ENCODE measurements at places on chromosomes 12 and 14.

- no peak for DNase-seq
These were observed 32.6 kb downstream of the DTX1 start for GRCh38 chr12:113088971-113089756.

GRCh38 chr12:93912086-93912733 lies 235.0 kb downstream of the CRADD start:
- DNase-seq, result no peak

DNA sequence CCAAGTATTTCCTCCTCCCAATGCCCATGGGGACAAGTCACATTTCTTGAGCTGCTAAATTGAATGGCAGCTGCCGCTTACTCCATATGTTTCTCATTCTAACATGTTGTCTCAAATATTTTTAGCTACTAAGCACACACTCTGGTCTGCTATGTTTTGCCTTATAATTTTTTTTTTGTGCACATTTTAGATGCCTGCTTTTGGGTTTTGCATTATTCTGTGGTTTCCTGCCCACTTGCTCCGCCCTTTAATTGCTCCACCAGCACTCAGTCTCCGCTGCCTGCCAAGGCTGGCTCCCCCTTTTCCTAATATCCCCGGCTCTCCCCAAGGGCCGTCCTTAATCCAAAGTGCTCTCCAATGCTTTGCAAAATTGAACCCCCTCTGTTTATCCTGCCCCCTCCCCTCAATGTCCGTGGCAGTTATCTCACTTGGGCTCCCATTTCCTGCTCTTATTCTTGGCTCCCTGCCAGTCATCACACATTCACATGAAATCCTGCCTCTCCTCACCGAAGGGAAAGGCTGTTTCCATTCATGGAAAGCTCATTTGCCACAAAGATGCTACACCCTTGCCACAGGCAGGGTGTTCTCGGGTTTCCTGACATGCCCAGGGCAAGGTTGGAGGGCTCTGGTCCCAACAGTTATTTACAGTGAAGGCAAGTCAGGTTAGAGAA lies 79.4 kb downstream of the C12orf75 start:
- no peak for DNase-seq

DNA sequence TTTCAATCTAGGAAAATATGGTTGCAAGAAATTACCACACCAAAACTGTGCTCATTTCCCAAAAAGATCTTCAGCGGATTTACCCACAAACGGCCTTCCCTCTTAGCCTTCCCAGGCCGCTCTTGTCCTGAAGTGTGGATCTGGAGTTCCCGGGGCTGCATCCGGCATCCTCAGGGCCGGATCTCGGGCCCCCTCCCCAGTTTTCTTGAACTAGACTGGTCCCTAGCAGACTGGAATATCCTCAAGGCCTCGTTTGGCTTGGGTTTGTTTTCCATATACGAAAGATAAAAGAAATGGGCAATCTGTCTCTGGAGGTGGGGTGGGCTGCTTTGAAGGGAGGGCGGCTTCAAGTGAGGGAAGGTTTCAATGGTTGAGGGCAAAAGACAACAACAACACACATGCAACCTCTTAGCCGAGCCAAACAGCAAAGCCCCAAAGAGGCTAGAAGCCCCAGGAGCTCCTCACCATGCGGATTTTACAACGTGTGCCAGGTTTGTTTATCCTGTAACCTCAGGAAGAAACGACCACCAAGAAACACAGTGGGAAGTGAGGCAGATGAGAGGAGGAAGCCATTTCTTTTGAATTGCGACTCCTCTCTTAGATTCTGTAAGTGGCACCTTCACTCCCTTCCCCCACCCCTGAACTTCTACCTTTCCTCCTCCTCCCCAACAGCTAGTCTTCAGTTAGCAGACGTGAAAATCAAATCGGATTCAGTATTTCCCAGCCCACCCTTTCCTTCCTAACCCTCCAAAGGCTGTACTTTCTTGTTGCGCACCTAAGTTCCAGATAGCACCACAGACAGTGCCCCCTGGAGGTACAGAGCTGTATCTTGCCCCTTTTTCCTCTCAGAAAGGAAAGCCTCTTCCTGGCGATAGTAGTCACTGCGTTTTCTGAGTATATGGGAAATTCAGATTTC lies 2.6 kb downstream of the MYF6 start:
- DNase-seq, result no peak

GRCh38 chr14:85319998-85320630 lies 209.8 kb upstream of the FLRT2 start:
- no peak for DNase-seq

DNA sequence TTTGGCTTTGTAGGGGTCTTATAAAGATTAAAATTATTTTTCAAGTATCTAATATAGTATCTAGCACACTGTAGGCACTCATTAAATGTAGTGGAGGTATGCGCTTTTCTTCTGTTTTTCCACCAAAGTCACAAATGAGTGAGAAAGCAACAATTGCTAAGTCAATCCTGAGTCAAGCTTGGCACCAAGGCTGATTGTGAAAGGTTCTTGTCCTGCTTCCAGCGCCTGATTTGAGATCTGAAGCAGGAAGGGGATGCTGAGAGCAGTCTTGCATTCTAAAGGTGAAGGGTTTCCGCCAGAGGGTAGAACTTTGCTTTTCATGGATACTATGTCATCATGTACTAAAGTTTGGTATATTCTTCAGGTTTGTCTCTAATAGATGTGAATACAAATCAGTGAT lies 64.9 kb upstream of the DAAM1 start:
- DNase-seq, result no peak

DNA sequence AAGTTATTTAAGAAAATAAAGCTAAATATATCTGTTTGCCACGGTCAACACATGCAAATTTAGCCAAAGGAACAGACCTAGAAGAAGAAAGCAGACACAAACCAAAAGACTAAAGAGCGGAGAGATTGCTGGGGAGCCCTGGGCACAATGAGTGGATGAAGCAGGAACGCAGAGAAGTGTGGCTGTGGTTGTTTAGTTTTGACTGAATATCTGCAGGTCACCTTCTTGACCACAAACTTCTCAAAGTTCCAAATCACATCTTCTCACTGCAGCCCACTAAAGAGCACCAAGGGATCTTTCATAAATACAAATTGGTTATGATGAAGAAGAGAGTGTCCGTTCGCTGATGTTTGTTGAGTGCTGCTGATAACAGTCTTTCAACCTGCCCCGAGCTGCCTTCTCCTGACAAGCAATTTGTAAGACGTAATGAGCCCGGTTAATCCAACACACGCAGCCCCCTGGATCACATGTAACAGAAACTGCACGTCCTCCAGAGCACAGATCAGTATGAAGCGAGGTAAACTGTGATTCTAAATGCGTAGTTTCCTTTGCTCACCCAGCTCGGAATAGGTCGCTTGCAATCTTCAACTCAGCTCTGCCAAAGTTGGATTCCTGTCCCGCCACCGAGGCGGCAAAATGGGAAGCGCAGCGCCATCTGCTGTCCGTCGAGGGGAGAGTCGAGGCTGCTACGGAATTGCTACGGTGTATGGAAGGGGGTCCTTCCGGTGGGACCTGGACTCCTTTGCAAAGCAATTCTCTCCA lies 120.8 kb downstream of the GXYLT1 start:
- DNase-seq, result peak; percentile 68

GRCh38 chr12:90690120-90690519 lies 264.9 kb downstream of the CCER1 start:
- peak; percentile 65 for DNase-seq

- no peak for DNase-seq
These were observed 67.1 kb downstream of the PPFIA2 start for GRCh38 chr12:81692008-81692407.

- no peak for DNase-seq
These were observed 110.7 kb downstream of the WIF1 start for GRCh38 chr12:65010437-65010836.

Data from MM.1S (cell line).